Jurkat, Clone E6-1 (cell line): ENCODE measurements at places on chromosomes 11 and 22.
A peak's percentile ranks its signal among the peaks of the same experiment; 100 is the strongest.

DNA sequence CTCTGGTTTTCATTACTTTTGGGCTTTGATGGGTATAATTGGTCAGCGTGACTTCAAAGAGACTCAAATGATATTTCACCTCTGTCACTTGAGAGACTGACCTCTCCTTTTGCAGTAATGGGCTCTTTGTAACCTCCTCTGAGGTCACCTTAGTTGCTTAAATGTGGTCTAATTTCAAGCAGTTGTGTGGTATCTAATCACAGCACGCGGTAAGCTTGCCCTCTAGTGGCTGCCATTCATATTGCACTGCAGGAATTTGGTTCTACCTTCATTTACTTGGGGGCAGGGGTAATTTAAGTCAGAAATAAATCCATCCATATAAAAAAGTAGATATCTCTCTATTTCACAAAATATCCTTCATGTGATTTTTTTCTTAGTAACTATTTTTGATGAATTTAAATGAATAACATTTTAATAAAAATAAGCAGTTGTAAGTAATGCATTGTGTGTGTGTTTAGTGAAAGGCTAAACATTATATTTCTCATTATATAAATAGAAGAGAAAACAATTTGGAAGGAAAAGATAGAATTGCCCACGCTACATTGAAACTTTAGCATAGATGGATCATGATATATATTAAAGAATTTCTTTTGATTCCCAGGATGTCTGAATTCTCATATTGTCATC lies 55.0 kb upstream of the ANO3 start:
- peak; percentile 51 for DNase-seq

GRCh38 chr11:7546324-7546791 lies 32.6 kb downstream of the PPFIBP2 start:
- no peak for DNase-seq

GRCh38 chr11:34468209-34468841 lies 29.6 kb downstream of the CAT start:
- peak; percentile 68 for DNase-seq

DNA sequence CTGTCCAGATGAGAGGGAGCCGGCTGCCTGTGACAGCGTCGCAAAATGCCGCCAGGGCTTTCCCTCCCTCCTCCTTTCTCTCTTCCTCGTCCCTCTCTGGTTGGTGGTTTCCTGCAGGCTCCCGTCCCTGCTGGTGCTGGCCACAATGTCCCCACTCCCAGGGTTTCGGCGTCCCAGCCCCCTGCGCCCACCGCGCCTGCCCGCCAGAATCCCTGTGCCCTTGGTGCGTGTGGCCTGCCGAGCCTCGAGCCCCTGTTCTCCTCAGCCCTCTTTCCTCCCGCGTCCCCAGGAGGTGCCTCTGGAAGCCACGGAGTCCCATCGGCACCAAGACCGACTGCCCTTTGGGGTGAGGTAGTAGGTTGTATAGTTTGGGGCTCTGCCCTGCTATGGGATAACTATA lies 37.9 kb upstream of the PPARA start:
- no peak for DNase-seq

- no peak for DNase-seq
Measured at GRCh38 chr11:122145715-122146274, 29.8 kb upstream of the BLID start.

DNA sequence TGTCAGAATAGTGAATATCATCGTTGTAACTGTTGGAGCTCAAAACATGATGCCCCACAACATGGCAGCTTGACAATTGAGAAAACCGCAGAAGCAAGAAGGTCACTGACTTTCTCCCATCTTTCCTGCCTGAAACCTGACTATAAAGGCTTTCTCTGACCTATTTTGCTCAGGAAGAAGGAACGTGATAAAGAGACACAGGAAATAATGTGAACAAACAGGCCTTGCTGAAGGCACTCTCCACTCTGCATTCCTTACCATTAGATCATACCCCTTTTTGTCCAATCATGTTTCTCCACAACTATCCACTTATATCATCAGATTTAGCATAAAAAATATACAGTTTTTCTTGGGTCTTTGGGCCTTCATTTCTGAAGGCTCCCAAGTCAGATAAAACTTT lies 916.8 kb downstream of the METTL15 start:
- DNase-seq: no peak

DNA sequence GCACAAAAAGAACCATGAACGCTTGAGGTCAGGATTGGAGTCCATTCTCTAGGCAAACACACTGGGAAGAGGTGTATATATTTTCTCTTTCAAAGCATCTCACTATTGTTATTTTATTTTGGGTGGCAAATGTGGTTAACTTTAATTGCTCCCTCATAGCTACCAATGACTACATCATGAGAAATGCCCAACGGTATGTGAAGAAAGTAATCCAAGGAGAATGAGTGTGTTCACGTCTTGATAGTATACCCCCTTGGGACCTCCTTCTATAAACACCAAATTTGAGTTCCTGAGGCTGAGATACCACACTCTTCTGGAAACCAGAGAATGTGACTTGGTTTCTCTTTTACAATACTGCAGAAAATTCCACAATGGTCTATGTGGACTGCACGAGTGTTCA lies 15.8 kb downstream of the OR8D1 start:
- no peak for DNase-seq

DNA sequence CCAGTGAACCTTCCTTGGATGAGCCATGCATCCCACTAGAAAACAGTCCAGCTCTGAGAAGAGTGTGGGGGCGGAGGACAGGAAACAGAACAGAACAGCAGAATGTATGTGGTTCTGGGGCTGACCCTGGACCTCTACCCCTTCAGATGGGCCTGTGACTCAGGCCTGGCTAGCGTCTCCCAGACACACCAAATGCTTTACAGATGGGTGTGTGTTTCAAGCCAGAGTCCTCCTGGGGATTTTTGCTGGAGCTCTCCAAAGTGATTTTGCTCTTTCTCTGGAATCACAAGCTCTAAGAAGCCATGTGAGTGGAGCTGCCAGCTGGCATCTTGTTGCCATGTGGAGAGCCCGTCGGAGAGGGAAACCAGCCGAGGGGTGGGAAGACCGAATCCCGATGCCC lies 13.2 kb upstream of the C1QTNF4 start:
- no peak for DNase-seq

DNA sequence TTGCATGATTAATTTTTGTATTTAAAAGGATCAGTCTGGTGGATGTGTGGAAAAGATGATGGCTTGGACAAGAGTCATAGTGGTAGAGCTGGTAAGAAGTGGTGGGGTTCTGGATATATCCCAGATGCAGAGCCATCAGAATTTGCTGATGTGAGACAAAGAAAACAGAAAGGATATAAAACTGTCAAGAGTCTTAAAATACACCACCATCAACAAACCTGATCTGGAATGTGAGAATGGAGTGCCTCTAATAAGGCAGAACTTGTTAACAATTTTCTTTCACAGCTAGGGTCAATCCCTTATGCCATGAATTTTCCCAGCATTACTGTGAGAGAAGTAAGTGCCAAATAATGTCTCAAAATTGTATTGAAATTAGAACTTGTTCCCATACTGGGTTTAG lies 215.4 kb downstream of the METTL15 start:
- DNase-seq: no peak

- no peak for DNase-seq
Measured at GRCh38 chr22:29873943-29874342, 9.0 kb upstream of the MTMR3 start.

DNA sequence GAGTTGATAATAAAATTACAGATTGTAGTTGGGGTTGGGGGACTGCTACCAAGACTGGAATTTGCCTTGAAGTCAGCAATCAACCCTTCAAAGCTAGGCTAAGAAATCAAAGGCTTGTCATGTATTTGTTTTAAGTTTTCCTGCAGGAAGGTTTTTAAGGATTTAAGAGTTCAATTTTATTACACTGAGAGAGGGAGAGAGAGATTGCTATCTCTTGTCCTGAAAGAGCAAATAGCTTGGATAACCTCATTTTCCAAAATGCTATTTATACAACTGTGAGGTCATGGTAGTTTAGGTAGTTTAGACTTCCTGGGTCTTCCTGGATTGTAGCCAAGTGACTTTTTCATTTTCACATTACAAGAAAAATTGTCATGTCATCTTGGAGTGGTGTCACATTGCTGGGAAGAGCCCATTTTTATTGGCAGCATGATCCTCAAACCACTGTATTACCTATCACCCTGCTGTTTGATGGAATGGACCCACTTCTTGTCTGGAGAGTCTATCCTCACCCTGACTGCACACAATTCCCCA lies 10.1 kb upstream of the PRSS23 start:
- no peak for DNase-seq

GRCh38 chr11:126543691-126544090 lies 188.2 kb downstream of the ST3GAL4 start:
- no peak for DNase-seq

DNA sequence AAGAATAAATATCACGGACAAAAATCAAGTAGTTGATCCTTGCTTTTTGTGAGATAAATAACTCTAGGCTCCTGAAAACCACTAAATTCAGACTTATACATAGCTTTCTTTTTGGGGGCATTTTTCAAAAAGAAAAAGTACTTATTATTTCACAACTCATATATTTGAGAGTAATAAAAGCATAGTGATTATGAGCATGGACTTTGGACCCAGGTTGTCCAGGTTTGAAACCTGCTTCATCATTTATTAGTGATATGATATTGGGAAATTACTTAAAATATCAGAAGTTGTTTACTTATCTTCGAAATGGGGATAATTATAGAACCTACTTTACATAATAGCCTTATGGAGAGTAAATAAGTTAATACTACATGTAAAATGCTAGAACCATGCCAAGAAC lies 17.0 kb upstream of the LDHAL6A start:
- DNase-seq: no peak

GRCh38 chr11:129387434-129387833 lies 11.8 kb downstream of the BARX2 start:
- DNase-seq: no peak

DNA sequence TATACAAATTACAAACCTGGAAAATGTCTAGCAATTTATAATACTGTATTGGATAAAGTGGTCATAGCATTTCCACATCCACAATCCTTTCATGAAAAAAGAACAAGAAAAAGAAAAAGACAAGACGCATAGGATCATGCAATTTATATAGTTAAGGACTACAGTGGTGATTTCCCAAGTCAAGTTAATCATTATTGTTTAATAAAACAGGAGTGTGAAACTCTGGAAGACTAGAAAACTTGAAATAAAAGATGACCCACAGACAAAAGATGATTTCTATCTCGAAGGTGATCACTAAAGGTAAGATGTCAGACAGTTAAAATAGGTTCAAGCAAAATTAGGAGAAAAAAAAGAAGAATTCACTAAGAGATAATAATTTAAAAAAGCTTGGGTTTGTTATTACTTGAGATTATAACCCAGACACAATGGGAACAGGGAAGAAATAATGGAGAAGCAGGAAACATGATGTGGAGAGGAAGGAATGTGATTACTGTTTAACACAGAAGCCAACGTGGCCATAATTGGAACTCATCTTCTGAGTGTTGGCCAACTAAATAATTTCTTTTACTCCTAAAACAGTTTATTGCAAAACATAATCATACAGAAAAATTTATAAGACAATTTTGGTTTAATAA lies 441.2 kb upstream of the ANO3 start:
- DNase-seq: no peak

GRCh38 chr11:83063073-83063754 lies 8.5 kb downstream of the RAB30 start:
- DNase-seq: no peak

DNA sequence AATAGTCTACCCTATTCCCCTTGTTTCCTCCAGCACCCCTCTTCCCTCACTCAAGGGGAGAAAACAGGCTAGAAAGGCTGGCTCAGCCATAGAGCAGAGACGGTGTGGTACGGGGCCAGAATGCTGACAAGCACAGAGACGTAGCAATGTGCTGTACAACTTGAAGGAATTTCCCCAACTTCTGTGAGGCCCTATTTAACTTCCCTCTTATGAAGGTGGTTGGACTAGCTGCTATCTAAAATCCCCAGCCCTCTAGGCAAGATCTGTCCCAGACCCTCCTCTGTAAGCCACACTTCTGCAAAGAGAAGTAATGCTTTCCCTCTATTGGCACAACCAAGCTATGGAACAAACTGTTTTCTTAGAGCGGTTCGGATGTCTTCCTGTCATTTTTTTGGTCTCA lies 37.8 kb downstream of the PLEKHA7 start:
- DNase-seq: no peak

GRCh38 chr22:27094633-27095308 lies 437.4 kb downstream of the MIAT start:
- DNase-seq: no peak

DNA sequence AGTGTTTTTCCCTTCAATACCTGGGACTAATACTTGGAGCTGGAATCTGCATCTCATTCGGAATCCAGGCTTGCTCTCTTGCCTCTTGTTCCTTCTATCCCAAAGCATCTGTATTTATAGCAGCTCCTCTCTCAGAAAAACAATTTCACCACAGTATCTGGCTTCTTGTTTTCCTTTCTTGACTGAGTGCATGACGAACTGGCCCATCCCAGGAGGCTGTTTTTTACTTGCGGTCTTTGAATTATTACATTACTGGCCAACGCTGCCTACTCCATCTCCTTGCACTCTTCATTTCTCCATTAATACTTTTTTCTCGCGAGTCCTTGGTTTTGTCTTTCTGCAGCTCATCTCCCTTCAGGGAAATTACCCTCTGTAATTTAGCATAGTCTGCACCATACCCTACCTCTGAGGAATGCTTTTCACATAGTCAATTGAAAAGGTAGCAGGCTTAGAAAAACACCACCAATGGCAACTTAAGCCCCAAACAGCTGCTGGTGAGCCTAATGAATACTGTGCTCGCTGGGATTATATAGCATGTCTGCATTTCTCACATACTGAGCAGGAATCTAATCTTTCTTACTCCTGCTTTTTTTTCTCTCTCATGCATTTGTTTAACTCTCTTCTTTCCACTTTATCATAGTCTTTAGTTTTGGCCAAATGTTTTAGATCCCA lies 277.4 kb upstream of the SESN3 start:
- DNase-seq: no peak

GRCh38 chr11:85096939-85097338 lies 530.2 kb downstream of the DLG2 start:
- peak; percentile 64 for DNase-seq

GRCh38 chr11:132336781-132337535 lies 966.5 kb downstream of the NTM start:
- DNase-seq: no peak

GRCh38 chr11:116579031-116579653 lies 193.6 kb downstream of the BUD13 start:
- no peak for DNase-seq

- DNase-seq: peak; percentile 75
Measured at GRCh38 chr11:128733440-128734102, 39.7 kb downstream of the FLI1 start.

- DNase-seq: peak; percentile 19
Measured at GRCh38 chr11:87299041-87299481, 261.3 kb downstream of the TMEM135 start.

GRCh38 chr11:97895572-97895971 lies 1125.2 kb upstream of the CNTN5 start:
- no peak for DNase-seq

GRCh38 chr22:33539902-33540751 lies 380.1 kb downstream of the LARGE1 start:
- DNase-seq: no peak
